ENCODE measurements at places on chromosomes 7 and 10.

GRCh38 chr10:71911296-71911953, 52.8 kb upstream of the CHST3 start:
- no peak for DNase-seq

DNA sequence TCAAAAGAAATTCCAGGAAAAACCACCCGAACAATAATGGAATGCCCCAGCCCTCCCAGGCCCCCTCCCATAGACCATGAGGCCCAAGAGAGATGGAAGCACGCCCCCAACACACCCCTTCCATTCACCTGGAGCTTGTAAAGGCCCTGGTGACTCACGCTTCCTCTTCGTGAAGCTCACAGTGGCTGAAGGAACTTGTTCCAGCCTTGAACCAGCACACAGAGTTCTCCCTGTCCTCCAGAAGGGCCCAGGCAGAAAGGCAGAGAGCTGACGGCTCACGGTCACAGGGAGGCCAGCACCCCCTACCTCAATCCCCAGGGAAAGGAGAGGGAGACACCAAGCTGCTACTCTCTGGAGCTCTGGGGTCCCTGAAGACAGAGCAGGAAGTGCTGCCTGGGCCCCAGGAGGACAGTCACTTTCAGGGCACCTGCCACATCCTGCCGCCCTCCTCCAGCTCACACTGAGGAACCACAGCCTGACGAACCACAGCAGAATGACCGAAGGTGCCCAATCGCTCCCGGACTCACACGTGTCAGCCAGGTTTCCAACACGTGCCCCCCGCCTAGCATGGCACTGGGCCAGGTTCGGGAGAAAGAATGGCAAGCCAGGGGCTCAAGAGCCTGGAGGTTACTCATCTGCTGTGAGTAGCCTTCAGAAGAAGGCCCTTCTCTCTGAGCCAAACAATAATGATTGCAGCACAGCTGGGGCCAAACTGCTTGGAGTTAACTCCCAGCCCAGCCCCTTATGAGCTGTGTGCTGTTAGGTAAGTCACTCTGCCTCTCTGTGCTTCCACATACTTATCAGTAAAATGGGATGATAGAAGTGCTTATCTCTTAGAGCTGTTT, 52.8 kb downstream of the DLG5 start:
- no peak for DNase-seq

DNA sequence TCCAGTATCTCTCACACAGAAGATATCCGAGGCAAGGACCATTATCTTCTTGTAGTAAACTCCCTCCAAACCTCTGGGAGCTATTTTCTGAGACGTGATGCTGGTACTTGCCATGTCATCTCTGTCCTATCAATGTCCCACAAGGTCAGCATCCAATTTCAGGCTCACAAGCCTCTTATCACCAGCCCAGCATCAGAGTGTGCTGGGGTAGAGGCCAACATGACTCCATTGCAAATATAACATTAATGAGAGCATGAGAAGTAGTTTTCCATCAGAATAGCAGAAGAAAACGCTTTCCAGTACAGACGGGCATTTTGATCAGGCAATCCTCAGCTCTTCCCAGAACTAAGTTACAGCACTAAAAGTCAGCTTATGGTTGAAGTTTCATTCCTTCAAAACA, 5.6 kb downstream of the MORN4 start:
- no peak for DNase-seq

DNA sequence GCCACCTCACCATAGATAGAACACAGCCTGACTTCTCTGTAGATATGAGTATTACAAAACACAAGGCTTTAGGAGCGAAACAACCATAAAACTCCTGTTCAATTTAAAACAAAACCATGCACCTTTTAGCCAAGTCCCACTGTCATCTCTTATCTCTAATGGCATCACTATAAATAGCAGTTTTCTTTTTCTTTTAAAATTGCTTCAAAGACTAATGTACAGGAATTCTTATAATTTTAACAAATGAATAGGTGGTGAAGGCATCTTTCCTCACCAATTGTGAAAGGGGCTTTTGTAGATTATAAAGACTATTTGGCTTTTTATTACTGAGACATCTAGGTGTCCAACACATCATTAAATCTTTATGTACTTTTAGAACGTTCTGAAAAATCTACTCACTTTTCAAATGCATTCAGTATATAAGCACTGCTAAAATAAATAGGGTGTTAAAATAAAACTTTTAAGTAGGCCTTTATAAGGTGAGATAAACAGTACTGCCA, 205.7 kb upstream of the GRM3 start:
- no peak for DNase-seq

DNA sequence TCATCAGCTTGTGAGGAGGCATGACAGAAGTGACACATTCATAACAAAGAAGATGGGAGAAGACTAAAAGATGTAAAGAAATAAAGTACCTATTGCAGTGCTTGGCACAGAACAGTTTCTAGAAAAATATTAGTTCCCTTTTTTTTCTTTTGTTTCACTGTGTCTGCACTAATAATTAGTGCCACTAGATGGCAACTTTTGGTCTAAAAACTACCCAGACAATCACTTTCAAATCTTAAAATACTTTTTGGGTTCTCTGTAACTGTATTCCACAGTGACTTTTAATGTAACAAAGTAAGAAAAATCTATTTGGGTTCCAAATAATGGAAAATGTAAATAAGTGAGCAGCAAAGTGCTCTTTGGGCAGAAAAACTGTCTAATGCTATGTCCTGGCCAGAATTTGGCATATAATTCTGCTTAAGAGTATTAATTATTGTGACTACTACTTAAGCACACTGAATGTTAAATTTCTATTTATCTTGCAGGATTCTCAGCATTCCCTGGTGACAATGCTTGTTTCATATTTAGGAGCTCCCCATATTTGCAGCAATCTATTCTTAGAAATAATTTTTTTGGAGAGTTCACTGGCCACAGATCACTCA, 134.8 kb upstream of the KIF5B start:
- DNase-seq = no peak

DNA sequence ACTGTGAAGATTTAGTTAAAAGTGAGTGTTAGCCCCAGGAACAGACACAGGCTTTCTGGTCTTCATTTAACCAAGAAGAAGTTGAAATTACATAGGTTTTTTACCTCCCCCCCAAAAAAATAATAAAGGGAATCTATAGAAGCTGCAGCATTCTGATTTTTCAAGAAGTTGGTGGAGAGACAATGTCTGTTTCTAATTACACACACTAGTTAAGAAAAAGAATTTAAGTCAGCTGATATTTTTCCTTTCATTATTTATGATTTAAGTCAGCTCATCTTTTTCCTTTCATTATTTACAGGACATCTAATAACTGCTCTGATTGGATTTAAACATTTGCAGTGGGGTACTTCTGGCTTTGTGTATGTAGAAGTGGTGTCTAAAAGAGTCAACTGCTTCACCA, 201.4 kb upstream of the NRP1 start:
- DNase-seq = no peak

DNA sequence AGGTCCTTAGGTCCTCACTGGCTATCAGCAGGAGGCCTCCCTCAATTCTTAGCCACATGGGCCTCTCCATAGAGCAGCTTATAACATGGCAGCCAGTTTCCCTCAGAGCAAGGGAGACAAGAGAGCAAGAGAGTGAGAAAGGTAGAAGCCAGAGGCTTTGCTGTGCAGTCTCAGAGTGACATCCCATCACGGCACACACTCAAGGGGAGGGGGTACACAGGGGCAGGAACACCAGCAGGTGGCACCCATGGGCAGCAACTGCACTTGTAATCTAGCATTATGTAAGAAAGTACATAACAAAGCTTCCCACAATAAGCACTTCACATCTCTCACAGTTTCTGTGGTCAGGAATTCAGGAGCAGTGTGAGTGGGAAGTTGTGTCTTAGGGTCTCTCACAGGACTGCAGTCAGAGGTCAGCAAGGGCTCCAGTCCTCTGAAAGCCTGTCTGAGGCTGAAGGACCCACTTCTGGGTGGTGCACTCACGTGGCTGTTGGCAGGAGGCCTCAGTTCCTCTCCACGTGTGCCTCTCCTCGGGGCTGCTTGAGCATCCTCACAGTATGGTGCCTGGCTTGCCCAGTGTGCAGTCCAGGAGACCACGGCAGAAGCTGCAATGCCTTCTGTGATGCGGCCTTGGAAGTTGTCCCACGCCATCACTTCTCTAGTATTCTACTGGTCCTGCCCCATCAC, 159.4 kb downstream of the OAT start:
- DNase-seq = no peak

- no peak for DNase-seq
Measured at GRCh38 chr7:119177863-119178262, 953.4 kb downstream of the ANKRD7 start.

DNA sequence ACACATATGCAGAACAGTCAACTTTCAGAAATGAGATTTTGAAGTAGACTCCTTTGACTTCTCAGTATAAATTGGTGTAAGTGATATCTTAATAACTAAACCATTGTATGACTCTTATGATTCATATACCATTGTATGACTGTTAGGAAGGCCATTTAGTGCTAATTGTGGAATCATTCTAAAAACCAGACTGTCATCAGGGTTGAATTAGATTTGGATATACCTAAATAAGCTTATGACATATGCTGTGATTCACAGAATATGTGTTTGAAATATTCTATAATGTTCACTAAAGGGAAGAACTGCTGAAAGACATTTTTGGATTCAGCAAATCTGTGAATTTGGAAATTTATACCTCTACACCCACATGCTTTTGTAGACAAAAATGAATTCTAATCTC, 438.1 kb downstream of the MDFIC start:
- DNase-seq = no peak

DNA sequence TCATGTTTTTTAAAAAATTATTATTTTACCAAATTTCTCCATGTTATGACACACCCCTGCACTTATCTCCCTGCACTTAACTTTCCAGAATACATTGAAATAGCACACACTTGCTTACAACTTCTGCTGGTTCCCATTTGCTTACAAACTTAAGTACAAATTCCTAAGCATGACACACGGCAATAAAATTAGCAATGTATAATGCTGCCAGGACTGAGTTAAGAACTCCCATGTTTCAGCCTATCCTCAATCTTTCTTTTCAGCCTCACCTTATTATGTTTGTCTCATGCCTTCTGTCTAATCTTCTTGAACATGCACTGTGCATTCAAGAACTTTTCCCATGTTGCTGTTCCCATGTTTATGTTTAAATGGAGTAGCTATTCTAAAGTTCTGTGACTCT, 40.8 kb downstream of the PRPS1L1 start:
- no peak for DNase-seq

- no peak for DNase-seq
Measured at GRCh38 chr10:130652964-130653578, 516.9 kb downstream of the GLRX3 start.

- DNase-seq = no peak
Measured at GRCh38 chr10:111762114-111762513, 421.5 kb downstream of the GPAM start.

- DNase-seq = no peak
Measured at GRCh38 chr10:3203016-3203811, 30.6 kb upstream of the PITRM1 start.

- DNase-seq = no peak
Measured at GRCh38 chr10:96309628-96310320, 5.5 kb downstream of the DNTT start.

DNA sequence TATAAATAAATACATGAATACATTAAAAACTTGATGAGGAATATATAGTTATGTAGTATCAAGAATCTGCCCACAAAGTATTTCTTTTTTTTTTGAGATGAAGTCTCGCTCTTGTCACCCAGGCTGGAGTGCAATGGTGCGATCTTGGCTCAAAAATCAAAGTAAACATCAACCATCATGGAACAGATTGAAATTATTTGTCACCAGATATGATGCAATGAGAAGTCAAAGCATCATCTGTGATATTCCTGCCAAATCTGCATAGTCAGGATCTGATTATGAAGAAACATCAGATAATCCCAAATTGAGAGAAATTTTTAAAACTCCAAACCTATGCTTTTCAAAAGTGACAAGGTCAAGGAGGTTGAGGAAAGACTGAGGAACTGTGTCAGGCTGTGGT, 5.1 kb upstream of the CYP2C18 start:
- DNase-seq = no peak

Measured in activated T-helper 1 cell treated with anti-CD3 and anti-CD28 coated beads, Interleukin-2, amount 50 U/mL, for 16 hours (primary cell).